ENCODE measurements at places on chromosomes 13 and 19.

DNA sequence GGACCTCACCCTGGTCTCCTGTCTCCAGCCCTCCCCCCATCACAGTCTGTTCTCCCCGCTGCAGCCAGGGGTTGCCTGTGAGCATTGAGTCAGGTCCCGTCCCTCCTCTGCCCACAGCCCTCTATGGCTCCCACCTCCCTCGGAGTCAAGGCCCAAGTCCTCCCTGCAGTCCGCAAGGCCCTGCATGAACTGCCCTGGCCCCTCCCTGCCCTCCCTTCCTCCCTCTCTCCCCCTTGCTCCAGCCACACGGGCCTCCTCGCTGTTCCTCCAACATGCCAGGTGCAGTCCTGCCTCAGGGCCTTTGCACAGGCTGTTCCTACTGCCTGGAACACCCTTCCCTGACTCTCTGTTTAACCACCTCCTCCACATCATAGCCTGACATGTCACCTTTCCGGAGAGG, 2.8 kb downstream of the TINCR start:
- DNase-seq, result no peak

- DNase-seq, result no peak
Observed at GRCh38 chr13:51981355-51981754, 29.9 kb downstream of the ATP7B start.

- no peak for DNase-seq
Observed at GRCh38 chr13:48686636-48687210, 33.0 kb downstream of the CYSLTR2 start.

- DNase-seq, result no peak
Observed at GRCh38 chr13:45327253-45327955, 13.6 kb downstream of the TPT1 start.

DNA sequence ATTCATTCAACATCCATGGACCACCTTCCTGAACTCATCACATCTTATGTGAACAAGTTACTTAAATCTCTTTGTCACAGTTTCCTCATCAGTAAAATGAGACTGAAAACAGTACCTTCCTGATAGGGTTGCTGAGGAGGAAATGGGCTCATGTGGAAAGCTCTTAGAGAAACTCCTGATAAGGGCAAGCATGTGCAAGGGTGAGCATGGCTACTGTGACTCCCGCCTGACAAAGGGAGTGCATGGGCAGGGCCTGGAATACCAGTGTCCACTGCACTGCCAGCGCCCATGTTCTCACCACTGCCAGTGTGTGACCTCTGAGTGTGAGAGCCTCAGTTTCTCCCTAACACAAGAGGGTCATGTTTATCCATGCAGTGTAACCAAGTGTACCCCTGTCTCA, 27.3 kb upstream of the IL17D start:
- no peak for DNase-seq

- no peak for DNase-seq
Observed at GRCh38 chr13:24557081-24557480, 44.5 kb upstream of the PARP4 start.

- DNase-seq, result no peak
Observed at GRCh38 chr13:21426238-21426637, 32.9 kb downstream of the ZDHHC20 start.

DNA sequence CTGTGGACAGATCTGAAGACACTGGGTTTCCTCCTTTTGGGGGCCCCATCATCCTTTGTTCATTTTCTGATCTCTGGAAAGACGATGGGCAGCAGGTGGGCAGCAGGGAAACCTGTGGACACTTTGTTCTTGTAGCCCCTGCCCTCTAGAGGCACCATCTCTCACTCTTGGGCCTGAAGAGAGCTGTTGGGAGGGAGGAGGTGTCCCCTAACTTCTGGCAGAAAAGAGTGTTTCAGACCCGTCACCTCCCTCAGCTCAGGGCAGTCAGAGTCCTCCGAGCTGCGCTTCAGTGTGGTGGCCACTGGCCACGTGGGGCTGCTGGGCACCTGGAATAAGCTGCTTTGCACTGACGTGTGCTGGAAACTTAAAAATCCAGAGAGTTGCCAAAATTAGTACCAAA, 26.9 kb upstream of the RNF17 start:
- DNase-seq, result no peak

- no peak for DNase-seq
Observed at GRCh38 chr13:71320452-71320851, 546.6 kb downstream of the DACH1 start.

- no peak for DNase-seq
Observed at GRCh38 chr19:40392123-40392522, 2.1 kb upstream of the HIPK4 start.

- no peak for DNase-seq
Observed at GRCh38 chr19:29003641-29004409, 209.1 kb downstream of the UQCRFS1 start.

GRCh38 chr13:76029706-76030105, 393.6 kb downstream of the LMO7 start:
- DNase-seq, result no peak

DNA sequence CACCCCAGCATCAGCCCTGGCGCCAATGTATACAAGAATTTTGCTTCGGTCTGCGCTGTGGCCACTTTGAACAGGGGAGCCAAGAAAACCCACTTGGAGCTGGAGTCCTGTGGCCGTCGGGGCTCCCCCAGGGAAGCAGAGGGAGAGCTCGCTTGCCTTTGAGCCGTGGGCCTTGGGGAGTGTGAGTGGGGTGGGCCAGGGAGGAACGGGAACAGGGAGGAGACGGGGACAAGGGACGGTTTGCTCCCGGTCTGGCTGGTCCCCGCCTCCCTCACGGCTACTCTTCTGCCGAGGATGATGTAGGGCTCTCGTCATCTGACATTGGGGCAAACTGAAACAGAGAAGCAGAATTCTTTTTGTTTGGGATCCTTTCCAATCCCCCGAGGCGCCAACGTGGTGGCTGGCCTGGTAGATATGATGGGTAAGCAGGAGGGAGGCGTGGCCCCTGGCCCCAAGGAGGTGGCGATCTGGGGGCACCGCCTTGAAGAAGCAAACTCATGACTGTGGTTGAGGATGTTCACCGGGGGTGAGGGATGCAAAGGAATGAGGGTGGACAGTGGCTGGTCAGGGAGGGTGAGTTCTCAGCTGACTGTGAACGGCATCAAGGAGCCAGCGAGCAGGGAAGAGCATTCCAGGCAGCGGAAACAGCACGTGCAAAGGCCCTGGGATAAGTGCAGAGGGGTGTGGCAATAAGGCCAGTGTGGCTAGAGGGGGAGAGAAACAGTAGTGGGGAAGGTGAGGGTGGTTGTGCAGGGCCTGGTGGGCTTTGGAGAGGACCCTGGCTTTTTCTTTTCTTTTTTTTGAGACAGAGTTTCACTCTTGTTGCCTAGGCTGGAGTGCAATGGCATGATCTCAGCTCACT, 10.9 kb upstream of the SPC24 start:
- DNase-seq, result peak; percentile 14

DNA sequence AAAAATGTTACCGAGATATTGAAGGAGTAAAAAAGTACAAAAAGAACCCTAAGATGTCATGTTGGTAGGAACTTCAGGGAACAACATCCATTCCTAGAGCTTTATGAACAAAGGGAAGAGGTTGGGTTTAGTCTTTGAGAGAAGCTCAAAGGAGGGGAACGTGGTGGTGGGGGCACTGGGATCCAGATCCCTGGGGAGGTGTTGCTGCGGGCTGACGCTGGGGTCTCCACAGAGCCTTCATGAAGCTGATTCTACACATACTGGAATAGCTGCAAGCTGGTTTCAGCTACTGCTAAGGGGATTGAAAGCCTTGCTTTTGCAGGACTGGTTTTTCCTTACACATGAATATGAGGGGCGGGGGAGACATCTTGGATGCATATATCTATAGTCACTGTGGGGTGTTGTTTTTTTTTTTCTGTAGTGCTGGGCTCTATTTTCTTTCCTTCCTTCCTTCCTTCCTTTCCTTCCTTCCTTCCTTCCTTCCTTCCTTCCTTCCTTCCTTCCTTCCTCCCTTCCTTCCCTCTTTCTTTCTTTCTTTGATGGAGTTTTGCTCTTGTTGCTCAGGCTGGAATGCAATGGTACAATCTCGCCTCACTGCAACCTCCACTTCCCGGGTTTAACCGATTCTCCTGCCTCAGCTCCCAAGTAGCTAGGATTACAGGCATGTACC, 6.5 kb upstream of the MZF1 start:
- no peak for DNase-seq

- DNase-seq, result no peak
Observed at GRCh38 chr19:1773184-1773583, 19.9 kb downstream of the ONECUT3 start.

DNA sequence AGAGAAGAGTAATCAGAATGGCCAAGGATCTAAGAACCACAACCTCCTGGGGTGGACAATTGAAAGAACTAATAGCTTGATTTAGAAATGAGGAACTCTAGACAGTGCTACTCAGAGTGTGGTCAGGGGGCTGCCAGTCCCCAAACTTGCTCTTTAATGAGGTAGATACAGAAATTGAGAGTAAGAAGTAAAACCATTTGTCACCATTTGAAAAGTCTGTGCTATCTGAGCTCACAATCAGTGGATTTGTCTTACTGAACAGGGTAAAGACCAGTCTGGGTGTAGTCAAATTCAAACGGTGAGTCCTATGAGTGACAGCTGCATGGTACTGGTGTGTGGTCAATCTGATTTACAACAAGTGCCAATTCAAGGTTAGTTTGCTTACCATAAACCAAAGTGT, 118.9 kb downstream of the KL start:
- DNase-seq, result no peak

DNA sequence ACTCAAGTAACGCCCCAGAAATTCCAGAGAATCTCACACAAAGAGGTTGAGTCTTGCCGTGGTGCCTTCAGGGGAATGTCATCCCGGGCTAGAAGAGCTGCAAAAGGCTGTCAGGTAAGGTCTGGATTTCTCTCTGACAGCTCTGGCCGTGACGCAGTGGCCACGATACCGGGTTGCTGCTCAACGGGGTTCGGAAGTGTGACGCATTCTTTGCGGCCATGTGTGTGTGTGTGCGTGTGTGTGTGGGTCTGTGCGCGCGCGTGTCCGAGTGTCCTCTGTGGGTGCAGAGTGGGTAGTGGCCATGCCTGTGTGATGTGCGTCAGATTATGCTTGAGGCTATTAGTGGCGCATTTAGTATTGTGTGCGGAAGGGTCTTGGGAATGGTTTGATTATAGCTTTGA, 306 bp downstream of the ZNF540 start:
- DNase-seq, result peak; percentile 77

- no peak for DNase-seq
Observed at GRCh38 chr13:22141716-22142115, 470.8 kb downstream of the FGF9 start.

DNA sequence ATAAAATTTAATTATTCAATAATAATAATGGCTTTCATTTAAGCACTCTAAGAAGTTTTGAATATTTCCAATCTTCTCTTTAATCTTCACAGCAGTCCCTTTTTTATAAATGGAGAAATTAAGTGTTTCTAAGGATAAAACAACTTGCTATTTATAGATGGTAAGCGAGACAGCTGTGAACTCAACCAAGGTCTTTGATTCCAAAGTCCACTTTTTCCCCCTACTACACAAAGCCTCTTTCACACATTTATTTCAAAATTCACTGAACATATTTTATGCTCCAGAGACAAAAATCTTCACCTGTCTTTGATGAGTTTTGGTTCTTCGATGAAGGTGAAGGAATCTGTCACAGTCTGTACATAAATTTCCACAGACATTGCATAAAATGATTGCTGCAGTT, 34.4 kb upstream of the FBXL3 start:
- no peak for DNase-seq

- no peak for DNase-seq
Observed at GRCh38 chr13:89890806-89891205, 1456.7 kb upstream of the MIR17HG start.

DNA sequence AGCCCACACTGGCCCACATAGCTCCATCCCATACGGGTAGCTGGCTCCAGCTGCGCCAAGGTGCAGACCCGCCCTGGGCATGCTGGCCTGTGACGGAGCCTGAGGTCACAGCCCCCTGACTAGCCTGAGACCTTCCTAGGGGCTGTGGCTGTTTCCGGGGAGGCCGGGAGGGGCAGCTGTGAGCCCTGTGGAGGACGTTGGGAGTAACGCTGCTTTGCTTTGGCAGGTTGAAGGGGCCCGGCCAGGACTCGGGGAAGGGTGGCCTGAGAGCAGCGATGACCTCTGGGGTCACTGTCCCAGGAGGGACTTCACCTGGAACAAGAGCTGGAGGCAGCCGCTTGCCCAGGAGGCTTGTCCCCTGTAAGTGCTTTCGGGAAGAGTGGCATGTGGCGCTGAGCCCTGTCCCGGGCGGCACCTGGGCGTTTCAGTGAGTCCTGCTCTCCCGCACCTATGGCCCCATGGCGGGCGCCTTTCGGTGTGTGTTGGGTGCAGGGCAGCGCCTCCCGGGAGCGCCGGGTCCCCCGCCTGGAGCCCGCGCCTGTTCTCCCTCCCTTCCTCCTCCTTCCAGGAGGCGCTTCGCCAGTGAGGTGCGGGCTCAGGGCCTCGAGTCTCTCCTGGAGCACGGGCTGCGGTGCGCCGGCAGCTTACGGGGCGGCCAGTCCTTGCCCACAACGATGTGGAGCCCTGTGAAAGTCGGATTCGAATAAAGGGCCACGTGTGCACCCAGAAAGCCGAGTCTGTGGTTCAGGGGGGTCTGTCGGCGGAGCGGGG, 1.1 kb upstream of the FAM174C start:
- no peak for DNase-seq

- DNase-seq, result no peak
Observed at GRCh38 chr13:58059624-58060023, 428.1 kb downstream of the PCDH17 start.

DNA sequence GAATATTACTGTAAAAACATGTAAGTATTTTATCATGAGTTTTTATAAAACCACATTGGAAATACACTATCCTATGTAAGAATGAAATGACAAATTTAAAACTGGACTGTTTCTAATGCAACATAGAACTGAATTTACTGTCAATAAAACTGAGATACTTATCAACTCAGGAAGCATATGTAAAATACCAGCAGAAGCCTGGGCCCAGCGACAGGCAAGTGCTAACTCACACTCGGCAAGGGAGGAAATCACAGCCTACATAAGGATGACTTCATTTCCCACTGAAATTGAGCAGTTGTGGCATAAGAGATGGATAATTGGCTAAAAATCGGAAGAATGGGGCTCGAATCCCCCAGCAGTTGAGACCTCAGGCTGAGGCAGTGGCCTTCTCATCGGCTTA, 12.1 kb downstream of the PROZ start:
- DNase-seq, result no peak

DNA sequence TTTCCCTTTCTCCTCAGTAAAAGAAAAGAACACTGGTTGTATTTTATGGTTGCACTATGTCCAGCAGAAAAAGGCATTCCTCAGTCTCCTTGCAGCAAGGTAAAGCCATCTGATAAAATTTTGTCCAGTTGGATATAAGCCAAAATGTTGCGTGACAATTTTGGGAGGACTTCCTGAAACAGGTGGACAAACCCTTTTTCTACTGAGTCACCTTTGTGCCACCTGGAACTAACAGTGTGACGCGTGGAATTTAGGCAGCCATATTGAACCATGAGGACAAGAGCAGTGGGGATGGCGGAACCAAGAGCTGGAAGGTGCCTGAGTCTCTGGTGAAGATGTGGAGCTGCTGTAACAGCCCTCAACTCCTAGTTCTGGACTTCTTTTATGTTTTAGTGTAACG, 8.2 kb downstream of the CADM4 start:
- DNase-seq, result no peak

DNA sequence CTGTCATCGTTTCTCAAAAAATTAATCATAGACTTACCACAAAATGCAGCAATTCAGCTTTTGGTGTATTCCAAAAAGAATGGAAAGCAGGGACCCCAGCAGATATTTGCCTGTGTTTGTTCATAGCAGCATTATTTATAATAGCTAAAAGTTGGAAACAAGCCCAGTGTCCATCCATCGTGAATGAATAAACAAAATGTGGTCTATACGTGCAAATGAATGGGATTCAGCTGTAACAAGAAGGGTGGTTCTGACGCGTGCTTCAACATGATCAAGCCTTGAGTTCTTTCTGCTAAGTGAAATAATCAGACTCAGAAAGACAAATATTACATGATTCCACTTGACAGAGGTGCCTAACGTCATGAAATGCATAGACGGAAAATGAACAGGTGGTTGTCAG, 36.4 kb downstream of the PSG11 start:
- no peak for DNase-seq
